Prostate gland (tissue), 2 donors: ENCODE measurements at places on chromosomes 7 and 10.

- DNase-seq = no peak
These were observed 50.6 kb downstream of the PDK4 start for GRCh38 chr7:95545673-95546072.

DNA sequence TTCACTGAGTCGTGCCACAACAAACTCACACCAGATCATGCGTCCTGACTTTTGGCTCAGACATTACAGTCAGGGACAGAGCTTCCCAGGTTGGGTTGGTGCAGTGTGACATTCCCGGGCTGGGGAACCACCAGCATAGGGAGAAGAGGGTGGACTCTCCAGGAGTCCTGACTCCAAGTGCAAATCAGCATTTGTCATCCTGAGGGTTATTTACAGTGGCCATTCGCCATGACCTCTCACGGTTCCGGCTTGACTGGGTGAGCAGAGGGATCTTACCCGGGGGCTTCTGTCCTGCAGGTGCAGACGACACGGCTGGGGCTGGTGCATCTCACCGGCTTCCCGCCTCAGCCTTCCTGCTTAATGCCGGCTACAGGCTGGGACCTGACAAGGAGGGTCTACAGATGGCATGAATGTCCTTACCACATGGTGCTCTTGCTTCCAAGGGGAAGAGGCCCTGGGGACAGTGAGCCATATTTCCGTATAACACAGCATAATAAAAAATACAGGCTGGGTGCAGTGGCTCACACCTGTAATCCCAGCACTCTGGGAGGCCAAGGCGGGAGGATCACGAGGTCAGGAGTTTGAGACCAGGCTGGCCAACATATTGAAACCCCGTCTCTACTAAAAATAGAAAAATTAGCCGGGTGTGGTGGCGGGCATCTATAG is 12.5 kb upstream of the INTS1 start:
- no peak for DNase-seq

DNA sequence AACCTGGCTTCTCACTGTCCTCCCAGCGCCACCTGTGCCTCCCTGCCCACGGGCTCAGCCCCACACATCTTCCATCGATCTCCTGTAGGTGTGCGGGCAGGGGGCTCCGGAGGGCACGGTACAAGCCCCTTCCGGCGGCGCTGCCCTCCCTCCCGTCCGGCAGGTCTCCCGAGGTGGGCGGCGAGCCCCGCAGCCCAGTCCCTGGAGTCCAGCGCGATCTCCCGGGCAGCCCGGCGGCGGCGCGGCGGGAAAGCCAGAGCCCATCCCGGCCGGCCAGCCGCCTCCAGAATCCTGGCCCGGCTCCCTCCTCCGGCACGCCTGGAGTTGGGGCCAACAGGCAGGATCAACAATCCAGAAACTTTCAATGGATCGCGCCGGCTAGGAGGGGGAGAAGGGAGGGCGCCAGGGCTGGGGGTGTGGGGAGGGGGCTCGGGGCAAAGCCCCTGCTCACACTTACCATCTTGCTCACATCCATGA is 100.1 kb downstream of the HIP1 start:
- peak; percentile 42 for DNase-seq

DNA sequence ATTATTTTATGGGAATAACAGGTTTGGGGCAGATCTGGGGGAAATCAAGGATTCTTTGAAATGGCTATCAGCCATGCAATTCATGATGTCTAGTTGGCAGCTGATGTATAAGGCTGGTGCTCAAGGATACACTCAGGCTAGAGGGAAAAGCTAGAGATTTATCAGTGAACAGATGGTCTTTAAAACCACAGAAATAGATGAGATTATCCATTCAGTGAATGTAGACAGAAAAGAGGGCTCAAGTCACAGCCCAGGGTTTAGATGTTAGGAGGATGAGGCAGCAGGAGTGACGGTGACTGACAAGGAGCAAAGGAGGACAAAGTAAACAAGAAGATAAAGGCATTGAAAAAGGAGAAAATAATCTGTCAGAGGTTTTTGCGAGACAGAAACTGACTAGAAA is 238.7 kb downstream of the CDK14 start:
- no peak for DNase-seq

- no peak for DNase-seq
These were observed 8.0 kb downstream of the OR9A2 start for GRCh38 chr7:143018931-143019330.

DNA sequence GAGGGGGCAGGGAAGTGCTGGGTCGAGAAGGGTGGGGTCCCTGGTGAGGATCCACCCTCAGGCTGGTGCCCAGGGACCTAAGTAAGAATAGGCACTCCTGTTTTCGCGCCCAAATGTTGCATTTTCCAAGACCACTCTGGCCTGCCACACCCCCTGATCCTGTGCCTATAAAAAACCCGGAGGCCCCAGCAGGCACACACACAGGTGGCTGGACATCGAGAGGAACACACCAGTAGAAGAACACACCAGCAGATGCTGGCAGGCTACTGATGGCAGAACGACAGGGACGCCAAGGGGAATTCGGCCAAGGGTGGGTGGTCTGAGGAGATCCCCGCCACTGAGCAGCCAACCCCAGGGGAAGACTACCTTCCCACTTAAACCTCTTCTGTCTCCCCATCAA is 633.9 kb upstream of the POT1 start:
- DNase-seq = no peak

DNA sequence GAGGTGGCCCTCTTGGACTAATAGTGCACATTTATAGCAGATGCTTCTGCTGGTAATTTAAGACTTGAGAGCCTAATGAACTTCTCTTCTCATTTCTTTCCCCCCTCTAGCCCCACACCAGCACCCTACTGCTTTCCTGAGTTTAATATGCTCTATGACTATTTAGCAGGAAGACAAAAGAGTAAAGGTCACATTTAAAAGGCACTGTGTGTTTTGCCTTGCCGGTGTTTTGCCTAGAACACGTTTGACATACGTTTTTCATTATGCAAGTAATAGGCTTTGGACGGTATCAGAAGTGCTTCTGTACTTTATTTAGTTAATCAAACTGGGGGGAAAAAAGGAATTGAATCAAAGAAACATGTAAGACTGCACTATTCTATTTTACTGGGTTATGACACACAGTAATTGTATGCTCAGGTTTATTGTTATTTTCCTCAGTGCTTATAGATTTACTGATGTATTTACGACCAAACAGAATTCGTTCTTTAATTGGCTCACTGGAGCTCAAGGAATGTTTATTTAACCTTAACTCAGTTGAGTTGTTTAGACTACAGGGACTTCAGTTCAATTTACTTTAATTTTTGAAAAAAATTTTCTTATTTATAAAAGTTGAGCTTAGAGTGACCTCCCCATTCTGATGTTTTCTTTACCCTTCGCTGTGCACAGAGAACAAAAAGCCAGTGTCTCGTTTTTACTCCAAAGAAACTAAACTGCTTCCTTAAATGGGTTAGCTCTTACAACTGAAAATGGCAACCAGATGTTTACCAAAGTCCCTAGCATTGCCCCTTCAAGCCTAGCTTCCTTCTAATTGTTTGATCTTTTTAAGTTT is 35.4 kb downstream of the CPED1 start:
- no peak for DNase-seq

- DNase-seq = no peak
These were observed 72.0 kb upstream of the CALCR start for GRCh38 chr7:93646538-93646937.

DNA sequence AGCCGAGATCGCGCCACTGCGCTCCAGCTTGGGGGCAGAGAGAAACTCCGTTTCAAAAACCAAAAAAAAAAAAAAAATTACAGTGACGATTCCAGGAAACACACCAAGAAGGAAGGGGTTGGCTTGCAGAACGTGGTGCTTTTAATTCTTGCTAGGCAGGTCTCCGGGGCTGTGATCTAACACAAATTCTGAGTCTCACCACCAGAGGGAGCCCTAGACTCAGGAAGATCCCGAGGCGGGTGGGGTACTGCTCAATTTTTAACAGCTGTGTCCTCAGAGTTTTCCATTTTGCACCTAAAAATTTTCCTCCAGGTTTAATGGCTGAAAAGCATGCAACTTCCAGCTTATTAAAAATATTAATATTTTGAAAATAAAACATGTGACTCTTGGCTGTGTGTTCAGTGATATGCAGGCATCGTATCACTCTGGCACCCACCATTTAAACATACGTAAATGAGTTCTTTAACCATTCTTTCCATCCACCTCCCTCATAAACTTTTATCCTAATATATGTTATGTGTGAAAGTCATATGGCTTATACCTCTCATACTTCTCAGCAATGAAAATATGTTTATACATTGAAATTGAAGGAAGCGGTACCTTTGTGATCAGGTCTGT is 26.5 kb upstream of the NUB1 start:
- DNase-seq = peak; percentile 75

- DNase-seq = no peak
These were observed 284.3 kb upstream of the KAT6B start for GRCh38 chr10:74542077-74542476.

DNA sequence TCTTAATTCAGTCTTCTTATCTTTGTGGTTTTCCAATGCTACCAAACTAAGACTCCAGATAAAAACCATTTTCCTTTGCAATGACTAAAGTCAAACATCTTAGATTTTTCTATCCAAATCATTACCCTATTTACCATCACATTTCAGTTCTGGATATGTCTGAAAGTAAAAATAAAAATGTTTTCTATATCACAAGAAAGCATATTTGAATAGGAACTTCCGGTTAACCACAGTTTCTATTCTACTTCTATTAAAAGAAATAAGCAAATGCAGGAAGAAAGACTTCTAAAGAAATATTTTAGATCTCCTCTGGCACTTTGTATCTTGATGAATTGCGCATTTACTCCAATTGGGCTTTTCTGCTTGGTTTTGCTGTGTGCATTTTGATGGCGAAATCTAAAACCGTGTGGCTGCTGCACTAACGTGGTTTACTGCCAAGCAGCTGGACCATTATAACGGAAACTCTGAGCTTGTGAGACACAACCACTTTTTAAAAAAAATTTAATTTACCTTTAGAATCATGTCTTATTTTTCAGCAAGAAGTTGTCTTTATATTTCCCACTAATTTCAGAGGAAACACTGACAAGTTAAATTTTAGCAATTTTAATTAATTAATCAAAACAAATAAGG is 146.1 kb downstream of the VPS50 start:
- no peak for DNase-seq

DNA sequence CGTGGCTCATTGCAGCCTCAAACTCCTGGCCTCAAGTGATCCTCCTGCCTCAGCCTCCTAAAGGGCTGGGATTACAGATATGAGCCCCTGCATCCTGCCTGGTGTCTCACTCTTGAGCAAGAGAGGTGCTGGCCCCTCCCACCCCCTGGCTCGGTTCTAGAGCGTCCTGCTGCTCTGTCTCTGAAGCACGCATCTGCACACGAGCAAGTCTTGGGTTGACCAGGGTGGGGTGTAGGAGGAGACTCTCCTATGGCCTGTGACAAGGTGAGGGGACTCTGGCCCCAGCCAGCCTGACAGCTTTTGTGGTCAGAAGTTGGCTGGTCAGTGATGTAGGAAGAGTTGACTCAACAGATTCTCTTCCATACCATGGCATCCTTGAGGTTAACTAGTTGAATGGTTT is 110.7 kb upstream of the CARD11 start:
- no peak for DNase-seq

DNA sequence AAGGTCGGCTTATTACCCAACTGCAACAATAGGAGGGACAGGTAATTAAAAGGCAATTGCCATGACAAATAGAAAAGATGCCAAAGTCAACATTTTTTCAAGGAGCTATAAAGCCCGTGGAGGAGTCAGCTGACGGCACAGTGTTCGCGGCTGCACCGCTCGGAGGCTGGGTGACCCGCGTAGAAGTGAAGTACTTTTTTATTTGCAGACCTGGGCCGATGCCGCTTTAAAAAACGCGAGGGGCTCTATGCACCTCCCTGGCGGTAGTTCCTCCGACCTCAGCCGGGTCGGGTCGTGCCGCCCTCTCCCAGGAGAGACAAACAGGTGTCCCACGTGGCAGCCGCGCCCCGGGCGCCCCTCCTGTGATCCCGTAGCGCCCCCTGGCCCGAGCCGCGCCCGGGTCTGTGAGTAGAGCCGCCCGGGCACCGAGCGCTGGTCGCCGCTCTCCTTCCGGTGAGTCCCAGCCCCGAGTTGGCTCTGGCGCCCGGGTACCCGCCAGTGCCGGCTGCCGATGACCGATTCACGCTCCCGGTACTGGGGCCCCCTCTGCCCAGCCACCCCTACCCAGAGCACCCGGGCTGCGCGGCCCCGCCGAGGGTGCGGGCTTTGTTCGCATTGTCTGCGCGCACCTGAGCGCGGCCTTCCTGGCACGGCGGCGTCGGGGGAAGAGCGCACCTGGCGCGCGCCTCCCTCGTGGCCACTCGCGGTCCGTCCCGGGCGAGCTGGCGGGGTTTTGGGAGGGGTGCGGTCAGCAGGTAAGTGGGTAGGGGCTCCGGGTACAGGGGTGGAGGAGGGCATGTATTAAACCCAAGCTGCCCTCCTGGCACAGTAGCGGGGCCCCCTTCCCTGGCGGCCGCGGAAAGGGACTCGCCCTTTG is at the start of gene VWA2:
Gene VWA2 (plus strand): TSS at position 138 of the 877 bp plus-strand sequence. CDS start 9,460 bp downstream, outside the sequence.
- DNase-seq = peak; percentile 72

- no peak for DNase-seq
These were observed 199.9 kb downstream of the KLF6 start for GRCh38 chr10:3584926-3585784.

- DNase-seq = peak; percentile 63
These were observed 220.9 kb upstream of the MKLN1 start for GRCh38 chr7:131106681-131107336.

DNA sequence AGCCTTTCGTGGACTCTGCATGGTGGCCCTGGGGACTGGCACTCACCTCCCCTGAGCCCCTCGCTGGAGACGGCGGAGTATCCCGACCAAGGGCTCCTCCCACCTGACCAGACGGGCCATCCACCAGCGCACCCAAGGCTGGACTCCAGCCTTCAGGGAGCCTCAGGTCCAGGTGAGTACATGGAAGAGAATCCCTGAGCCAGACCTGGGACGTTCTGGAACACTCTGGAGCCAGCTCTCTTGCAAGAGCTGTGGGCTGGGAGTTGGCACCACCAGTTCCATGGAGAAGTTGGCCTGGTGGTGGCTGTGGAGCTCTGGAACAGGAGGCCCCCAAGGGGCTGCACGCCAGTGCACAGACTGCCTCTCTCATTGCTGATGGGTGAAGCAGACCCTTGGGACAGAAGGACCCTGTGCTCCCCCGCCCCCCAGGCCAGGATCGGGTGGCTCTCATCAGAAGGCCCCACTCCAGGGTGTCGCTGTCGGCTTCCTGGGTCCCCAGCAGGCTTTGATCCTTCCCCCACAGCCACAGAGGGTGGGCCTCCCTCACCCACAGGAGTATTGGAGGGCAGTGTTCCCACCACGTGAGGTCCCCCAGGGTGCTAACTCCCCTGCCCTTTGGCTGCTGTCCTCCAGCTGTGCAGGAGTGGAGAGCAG is 189.9 kb downstream of the EBF3 start:
- DNase-seq = no peak

GRCh38 chr10:45160271-45160670 is 155.1 kb downstream of the OR13A1 start:
- DNase-seq = no peak

DNA sequence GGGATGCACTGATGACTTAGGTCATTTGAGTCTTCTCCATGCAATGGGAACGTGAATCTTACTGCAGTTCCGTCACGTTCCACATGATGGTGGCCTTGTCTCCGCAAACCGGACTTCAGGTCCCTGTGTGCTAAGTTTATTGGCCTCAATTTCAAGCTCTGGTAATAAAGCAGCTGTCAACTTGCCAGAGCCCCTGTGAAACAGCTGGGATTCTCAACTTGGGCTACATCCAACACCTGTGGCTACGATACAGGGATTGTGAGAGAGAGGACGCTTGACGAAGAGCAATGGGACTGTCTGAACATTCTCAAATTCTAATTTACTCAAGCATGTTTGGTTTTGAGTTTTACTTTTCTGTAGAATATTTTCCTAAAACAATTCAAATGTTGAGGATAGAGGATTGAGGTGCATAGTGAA is 174.2 kb downstream of the PTN start:
- peak; percentile 21 for DNase-seq
